ENCODE measurements at places on chromosomes 5 and 9.

- DNase-seq: peak; percentile 88
Observed at GRCh38 chr5:172114875-172115422, 73.1 kb downstream of the STK10 start.

DNA sequence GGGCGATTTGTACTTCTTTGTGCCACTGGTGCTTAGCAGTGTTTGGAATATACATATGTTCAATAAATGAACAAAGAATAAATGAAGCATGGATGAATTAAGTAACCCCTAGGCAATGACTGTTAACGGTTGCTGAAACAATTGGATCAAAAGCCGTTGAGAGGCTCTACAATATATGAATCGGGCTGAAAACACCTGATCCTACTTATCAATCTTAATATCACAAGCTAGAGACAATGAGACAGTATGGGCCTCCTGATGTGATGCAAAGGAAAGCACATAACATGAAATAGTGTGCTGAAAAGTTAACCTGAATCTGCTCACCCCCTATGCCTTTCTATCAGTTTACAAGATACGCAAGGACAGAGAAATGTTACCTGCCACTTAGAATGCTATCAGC, 410.3 kb upstream of the RGMB start:
- DNase-seq: no peak

DNA sequence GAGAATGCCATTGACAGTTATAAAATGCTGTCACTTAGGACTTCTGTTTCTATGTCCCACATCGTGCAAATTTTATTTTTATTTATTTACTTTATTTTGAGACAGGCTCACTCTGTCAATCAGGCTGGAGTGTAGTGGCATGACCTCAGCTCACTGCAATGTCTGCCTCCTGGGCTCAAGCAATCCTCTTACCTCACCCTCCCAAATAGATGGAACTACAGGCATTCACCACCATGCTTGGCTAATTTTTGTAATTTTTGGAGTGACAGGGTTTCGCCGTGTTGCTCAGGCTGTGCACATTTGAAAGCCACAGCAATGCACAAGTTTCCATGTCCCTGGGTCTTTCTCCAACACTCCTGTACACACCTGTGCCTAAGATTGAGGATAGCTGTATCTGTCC, 51.8 kb downstream of the ADAMTS16 start:
- DNase-seq: no peak

DNA sequence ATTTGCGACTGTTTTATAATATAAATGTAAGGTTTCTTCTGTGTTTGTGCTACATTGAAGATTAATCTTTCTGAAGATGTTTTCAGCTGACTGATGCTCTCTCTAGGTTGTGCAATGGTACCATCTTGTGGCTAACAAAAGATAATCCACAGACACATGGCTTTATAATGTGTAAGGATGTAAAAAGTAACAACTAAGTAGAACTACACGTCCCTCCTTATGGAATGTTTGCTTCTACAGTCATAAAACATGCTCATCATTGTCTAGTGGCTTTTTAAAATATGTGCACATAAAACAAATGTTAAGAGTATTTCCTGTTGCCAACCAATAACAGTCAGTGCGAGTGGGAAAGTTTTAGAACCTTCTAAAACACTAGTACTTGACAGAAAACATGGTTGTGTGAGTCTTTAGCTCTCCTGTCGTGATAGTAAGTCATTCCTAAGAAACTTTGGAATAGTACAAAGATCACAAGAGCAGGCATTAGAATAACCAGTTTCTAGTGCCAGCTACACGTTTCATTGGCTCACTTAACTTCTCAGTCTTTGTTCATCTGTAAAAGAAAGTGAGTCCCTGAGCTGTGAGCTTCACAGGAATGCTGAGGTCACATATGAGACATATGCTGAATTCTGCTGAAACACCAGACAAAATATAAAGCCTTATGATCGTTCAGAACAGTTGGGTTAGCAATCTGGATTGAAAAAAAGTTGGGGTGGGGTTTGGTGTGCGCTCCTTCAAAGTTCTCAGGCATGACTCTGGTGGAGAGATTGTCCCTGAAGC, 75.7 kb upstream of the GLIS3 start:
- no peak for DNase-seq

- DNase-seq: no peak
Observed at GRCh38 chr5:169350759-169351240, 49.9 kb upstream of the SLIT3 start.

DNA sequence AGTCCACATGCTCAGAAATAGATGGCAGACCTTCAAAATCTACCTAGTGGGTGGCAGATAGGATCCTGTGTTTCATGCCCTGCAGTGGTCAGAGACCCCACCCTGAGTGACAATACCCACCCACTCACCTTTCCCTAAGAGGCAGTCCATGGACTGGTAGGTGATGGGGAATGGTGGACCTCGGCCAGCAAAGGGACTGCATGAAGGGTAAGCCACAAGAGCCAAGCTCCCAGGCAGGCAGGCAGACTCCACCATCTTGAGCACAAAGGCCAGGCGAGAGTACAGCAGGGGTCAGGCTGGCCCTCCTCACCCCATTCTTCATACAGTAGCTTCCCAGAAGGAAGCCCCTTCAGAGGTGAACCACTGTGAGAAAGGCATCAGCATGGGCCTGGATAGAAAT, 78.4 kb downstream of the SYK start:
- DNase-seq: no peak

- peak; percentile 61 for DNase-seq
Observed at GRCh38 chr5:40578501-40579451, 100.9 kb upstream of the PTGER4 start.

- DNase-seq: no peak
Observed at GRCh38 chr5:30183795-30184194, 1009.7 kb upstream of the CDH6 start.

- no peak for DNase-seq
Observed at GRCh38 chr5:83937837-83938236, 217.2 kb upstream of the HAPLN1 start.

- DNase-seq: no peak
Observed at GRCh38 chr5:93850311-93850710, 108.9 kb upstream of the POU5F2 start.

GRCh38 chr9:70044490-70045307, 1.1 kb downstream of the MAMDC2 start:
- DNase-seq: no peak

- no peak for DNase-seq
Observed at GRCh38 chr5:118220556-118221195, 767.7 kb downstream of the DTWD2 start.

DNA sequence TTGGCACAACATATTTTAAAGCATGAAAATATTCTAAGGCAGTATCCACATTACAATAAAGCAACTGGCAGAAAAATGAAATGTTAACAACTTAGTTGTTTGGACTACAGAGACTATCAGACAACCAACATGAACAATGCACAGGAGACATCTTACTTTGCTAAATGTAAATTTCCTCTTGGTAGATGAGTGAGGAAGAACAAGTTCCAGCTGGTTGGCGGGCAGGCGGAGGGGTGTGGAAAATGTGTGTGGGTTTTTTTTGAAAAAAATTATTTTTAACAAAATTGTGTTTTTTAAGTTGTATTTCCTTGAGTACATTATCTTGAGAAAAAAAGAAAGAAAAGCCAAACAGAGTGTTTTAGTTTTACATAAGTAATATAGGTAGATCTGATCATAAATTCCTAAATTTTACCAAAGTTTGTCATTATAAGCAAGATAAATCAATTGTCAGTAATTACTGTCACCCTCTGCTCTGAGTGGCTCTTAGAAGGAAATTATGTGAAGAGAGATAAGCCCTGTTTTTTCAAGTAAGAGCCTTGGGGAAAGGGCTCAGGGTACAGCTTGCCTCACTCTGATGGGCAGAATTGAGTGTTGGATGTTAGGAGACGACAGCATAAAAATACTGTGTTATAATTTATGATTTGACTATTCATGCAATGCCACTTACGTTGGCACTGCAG, 42.5 kb downstream of the TMEM167A start:
- DNase-seq: no peak

DNA sequence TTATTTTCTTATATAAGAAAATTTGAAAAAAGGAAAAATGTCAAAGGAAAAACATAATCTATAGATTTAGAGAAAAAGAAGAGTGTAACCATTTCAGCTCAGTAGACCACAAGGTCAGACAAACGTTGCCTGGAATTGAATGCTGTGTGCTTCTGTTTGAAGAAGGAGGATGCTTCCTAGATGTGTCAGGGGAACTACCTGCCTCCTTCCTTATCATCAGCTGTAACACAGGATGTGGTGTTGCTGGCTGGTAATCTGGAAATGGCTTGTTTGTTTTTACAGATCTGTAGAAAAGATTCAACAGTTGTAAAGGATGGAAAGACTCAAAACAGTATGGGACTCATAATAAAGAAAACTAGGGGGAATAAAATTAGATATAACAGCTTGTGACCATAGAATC, 160.7 kb upstream of the MEF2C start:
- no peak for DNase-seq

- DNase-seq: no peak
Observed at GRCh38 chr9:84970432-84970831, 300.9 kb downstream of the NTRK2 start.

- peak; percentile 43 for DNase-seq
Observed at GRCh38 chr9:98045234-98046179, 11.0 kb upstream of the NANS start.

GRCh38 chr5:143166661-143167420, 236.6 kb downstream of the NR3C1 start:
- DNase-seq: no peak

GRCh38 chr5:168790002-168790635, 211.0 kb upstream of the PANK3 start:
- DNase-seq: no peak

GRCh38 chr5:159849437-159850083, 66.7 kb upstream of the ADRA1B start:
- DNase-seq: no peak

- no peak for DNase-seq
Observed at GRCh38 chr9:131769361-131769760, 29.5 kb upstream of the RAPGEF1 start.

GRCh38 chr5:149487672-149488071, 63.6 kb downstream of the CSNK1A1 start:
- DNase-seq: no peak

DNA sequence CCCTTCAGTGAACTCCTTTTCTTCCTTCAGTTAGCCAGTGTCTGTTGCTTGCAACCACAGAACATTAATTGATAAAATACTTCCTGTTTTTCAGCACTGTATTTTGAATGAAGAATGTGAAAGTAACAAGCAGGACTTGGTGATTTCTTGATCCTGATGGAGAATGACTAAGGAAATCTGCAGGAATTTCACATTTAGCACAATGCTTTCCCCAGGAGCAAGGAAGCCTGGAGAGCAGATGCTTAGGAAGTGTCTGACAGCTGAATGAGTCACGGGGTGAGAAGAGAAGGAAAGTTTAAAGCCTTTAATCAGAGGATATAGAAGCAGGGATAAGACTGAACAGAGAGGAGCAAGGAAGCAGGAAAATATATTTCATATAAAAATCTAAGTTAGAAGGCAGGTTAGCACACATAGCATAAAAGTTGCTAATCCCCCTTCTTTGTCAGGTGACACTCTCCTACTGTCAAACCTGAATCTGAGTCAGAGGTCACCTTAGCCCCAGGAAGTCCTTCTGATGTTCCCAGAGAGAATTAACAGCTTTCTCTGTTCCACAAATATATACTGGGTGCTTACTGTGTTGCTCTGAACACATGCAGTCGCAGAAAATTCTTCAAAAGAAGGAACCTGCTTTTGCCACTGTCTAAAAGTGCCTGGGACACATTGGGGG, 59.7 kb downstream of the GNA14 start:
- no peak for DNase-seq

GRCh38 chr9:137069508-137070091, 757 bp downstream of the SAPCD2 start:
- no peak for DNase-seq

DNA sequence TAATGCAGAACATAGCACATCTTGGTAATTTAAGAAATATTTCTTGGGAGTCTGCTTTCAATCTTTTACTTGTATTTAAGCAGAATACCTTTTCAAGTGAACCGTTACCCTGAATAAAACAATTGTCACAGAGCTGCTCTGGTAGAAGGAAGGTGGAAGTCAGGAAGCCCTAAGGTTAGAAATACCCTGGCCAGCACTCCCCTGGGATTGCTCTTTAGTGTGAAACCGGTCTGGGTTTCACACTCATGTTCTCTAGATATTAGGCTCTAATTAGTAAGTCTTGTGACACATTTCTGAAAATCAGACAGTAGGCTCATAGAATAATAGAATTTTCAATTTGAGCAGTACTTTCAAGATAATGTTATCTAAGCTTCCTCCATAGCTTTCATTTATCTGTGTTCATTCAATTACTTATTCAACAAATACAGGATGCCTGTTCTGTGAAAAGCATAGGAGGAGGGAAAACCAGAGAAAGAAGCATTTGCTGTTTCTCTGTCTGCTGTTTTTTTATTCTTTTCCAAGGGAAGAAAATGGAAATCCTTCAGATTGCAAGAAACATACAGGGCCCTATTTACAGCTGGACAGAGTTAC, 825.5 kb downstream of the TLR4 start:
- DNase-seq: peak; percentile 6

DNA sequence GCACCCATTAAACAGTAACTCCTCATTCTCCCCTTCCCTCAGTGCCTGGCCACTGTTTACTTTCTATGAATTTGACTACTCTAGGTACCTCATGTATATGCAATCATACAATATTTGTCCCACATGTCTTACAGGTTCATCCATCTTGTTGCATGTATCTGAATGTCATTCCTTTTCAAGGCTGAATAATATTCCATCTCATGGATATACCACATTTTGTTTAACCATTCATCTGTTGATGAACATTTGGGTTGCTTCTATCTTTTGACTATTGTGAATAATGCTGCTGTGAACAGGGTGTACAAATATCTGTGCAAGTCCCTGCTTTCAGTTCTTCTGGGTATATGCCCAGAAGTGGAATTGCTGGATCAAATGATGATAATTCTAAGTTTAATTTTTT, 40.9 kb downstream of the INIP start:
- no peak for DNase-seq

- no peak for DNase-seq
Observed at GRCh38 chr5:103216137-103216536, 42.4 kb upstream of the MACIR start.

DNA sequence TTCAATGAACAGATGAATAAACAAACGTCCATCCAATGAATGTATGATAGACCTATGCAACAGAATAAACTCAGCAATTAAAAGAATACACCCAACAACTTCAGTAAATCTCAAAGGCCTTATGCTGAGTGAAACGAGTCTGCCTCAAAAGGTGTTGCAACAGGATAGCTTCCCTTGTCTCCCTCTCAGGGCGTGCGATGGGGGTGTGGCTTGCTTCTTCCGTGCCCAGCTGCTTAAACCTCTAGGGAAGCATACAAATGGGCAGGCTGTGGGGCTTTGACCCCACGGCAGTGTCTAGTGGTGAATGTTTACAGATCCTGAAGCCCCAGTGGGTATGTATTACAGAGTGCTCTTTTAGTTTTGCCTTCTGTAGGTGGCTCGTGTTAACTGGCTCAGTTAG, 87.0 kb upstream of the CCL21 start:
- DNase-seq: no peak

- no peak for DNase-seq
Observed at GRCh38 chr9:138111607-138112006, 234.0 kb downstream of the CACNA1B start.

DNA sequence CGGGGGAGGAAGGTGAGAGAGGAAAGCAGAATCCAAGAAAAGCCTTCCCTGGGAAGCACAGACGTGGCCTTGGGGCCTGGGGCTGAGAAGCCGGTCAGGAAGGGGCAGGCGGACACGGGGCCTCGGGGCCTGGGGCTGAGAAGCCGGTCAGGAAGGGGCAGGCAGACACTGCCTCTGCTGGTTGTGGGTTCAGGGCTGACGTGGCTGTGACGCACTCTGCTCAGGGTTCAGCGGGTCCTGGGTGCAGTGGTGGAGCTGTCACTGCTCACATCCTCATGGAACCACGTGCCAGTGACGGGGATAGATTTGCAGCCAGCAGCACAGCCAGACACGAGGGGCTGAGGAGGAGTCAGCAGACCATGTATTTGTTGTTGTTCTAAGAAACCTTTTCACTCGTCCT, 12.8 kb downstream of the PAEP start:
- no peak for DNase-seq
